ENCODE measurements at places on chromosomes 5 and 9.
A peak's percentile ranks its signal among the peaks of the same experiment; 100 is the strongest.

GRCh38 chr9:8860925-8861324 lies 1061.3 kb upstream of the DMAC1 start:
- H3K36me3 ChIP-seq = no peaks in the 10 kb centered on the region
- peak; percentile 43 for DNase-seq
- no peaks in the 10 kb centered on the region for H3K4me1 ChIP-seq
- no peaks in the 10 kb centered on the region for H3K27me3 ChIP-seq
- H3K4me3 ChIP-seq = no peak overlapping the region

GRCh38 chr5:114612406-114612805 lies 250.5 kb downstream of the KCNN2 start:
- no peaks in the 10 kb centered on the region for H3K4me1 ChIP-seq
- no peaks in the 10 kb centered on the region for H3K36me3 ChIP-seq

DNA sequence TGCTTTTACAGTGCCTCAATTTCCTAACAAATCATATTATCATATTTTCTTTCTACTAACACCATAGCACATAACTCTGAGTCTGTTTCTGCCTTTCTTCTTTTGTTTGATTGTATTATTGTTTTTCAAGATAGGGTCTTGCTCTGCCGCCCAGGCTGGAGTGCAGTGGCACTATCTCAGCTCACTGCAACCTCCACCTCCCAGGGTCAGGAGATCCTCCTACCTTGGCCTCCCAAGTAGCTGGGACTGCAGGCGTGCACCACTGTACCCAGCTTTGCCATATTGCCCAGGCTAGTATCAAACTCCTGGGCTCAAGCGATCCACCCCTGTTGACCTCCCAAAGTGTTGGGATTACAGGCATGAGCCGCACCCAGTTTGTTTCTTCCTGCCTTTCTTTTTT lies 18.7 kb downstream of the PAIP2 start:
- H3K27me3 ChIP-seq = no peaks in the 10 kb centered on the region
- DNase-seq = no peak
- peaks cover 76% of the 10 kb centered on the region for H3K36me3 ChIP-seq
- no peak overlapping the region for H3K4me3 ChIP-seq

DNA sequence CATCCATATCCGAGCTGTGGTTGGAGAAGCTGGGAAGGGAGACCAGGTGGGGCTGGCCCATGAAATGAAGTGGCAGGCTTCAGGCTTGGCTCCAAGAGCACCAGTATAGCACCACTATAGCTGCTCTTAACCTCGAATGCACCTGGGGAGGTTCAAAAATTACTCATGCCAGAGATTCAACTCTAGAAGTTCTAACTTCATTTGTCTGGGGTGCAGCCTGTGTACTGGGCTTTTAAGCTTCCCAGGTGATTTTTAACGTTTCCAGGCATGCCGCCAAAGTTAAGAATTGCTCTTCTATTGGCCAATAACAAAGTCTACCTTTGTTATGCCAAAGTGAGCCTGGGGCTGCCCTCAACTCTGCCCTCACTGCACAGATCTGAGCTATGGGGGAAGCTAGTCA lies 458 bp downstream of the PRSS3 start:
- peak overlapping the region; percentile 37 for H3K27ac ChIP-seq
- H3K4me1 ChIP-seq = peaks cover 13% of the 10 kb centered on the region
- peaks cover 11% of the 10 kb centered on the region for H3K27me3 ChIP-seq
- no peak overlapping the region for H3K4me3 ChIP-seq
- no peaks in the 10 kb centered on the region for H3K36me3 ChIP-seq
- DNase-seq = peak; percentile 53

DNA sequence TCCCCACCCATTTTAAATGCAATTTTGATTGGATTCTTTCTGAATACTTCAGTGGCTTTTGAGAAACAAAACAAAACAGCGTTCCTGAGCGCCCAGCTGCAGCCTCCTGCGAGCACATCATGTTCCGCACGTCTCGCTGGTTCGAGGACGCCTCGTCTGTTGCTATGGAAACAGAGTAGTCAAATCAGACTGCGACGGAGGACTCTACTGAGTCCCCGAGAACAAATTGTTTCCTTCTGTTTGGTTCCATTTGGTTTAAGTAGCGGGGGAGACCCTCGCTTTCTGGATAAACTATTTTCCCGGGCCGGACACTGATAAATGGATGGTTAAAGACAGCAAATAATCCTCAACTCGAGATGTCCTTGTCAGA lies 69.0 kb downstream of the SLC28A3 start:
- DNase-seq = no peak
- no peak overlapping the region for H3K27ac ChIP-seq
- no peaks in the 10 kb centered on the region for H3K27me3 ChIP-seq
- no peaks in the 10 kb centered on the region for H3K4me1 ChIP-seq
- H3K36me3 ChIP-seq = no peaks in the 10 kb centered on the region

- no peak overlapping the region for H3K27ac ChIP-seq
- H3K4me1 ChIP-seq = peaks cover 6% of the 10 kb centered on the region
- no peak for DNase-seq
- H3K4me3 ChIP-seq = no peak overlapping the region
These were observed 514.1 kb upstream of the MEF2C start for GRCh38 chr5:89397096-89397495.

DNA sequence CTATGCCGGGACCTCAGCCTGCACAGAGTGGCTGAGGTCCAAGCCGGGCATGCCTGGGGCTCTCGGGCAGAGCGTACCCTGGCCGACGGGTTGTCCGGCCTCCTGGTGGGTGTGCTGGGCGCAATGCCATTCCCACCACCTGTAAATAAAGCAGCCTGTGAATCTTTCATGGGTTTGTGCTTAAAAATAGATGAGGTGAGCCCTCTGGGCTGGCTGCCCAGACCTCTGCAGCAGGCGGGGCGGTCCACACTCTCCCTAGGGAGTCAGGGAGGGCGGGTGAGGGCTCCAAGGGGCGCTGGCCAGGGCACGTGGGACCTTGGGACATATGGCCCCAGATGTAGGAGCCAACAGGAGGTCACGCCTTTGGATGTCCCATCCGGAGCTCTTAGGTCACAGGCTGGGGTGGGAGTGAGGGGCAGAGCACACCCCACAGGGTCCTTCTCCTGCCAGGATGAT lies 3.6 kb upstream of the AGPAT2 start:
- H3K36me3 ChIP-seq = no peaks in the 10 kb centered on the region
- DNase-seq = peak; percentile 58
- H3K27ac ChIP-seq = no peak overlapping the region
- peaks cover 18% of the 10 kb centered on the region for H3K4me1 ChIP-seq

DNA sequence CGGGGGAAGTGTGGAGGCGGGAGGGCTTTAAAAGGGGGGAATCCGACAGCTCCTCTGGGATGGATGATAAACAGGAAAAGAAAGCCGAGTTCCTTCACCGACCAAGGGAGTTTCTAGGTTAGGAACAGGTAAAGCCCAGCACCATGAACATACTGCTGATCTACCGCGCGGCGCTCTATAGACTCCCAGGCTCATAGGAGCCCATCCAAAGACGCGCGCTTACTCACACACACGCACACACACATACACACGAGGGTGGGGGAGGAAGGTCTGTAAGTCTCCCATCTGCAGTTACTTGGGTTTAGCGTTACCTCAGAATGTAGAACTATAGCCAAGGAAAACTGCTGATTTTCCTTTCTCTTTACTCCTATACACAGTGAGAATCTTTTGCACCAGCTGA lies 2.6 kb upstream of the GABRB2 start:
- H3K27me3 ChIP-seq = peaks cover 60% of the 10 kb centered on the region
- DNase-seq = no peak
- H3K4me3 ChIP-seq = no peak overlapping the region
- H3K36me3 ChIP-seq = no peaks in the 10 kb centered on the region

GRCh38 chr5:9209846-9210492 lies 335.9 kb downstream of the SEMA5A start:
- H3K36me3 ChIP-seq = no peaks in the 10 kb centered on the region
- peaks cover 15% of the 10 kb centered on the region for H3K4me1 ChIP-seq

DNA sequence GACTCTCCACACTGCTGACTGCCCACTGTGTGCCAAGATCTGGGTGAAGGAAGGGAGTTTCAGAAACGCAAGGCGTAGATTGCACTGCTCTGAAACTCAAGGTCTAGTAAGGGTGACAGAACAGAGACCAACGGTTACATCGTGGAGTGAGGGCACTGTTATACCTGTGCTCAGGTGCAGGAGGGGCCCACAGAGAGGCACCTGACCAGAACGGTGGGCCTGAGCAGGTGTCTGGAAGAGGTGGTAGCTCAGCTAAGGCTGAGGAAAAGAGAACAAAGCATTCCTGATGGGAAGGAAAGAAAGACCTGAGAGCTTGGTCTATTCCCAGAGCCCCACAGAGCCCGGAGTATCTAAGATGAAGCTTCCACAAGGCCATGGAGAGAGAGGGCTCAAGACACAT lies 267.2 kb downstream of the MED10 start:
- DNase-seq = no peak
- H3K27me3 ChIP-seq = no peaks in the 10 kb centered on the region
- no peak overlapping the region for H3K4me3 ChIP-seq
- H3K27ac ChIP-seq = no peak overlapping the region
- no peaks in the 10 kb centered on the region for H3K36me3 ChIP-seq

GRCh38 chr5:53233645-53234405 lies 124.3 kb upstream of the MOCS2 start:
- no peak for DNase-seq
- no peaks in the 10 kb centered on the region for H3K27me3 ChIP-seq
- no peak overlapping the region for H3K4me3 ChIP-seq
- H3K4me1 ChIP-seq = no peaks in the 10 kb centered on the region
- H3K27ac ChIP-seq = no peak overlapping the region

DNA sequence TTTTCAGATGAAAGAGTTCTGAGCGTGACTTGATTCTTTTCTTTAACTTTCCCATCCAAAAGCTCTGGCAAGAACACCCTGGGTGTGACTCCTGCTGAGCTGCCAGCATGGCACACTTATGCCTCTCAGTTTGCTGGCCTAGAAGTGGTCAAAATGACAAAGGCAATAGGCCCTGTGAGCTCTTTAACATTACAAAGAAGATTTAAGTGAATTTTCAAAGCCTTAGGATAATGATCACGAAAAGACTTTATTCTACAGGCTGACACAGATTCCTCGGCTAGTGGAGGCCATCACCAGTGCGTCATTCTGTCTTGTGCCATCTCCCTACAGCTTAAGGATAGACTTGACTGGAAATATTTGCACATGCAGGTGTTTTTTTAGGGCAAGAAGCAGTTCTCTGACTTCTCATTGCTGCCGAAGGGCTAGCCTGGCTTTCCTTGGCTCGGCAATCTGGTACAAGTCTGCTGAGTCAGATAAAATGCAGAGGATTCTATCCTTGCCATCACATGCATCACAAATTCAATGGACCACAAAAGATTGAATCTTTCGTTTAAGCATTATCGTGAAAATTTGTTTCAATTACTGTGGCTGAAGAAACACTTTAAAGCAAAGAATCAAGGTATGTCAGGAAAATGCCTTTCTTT lies 311.5 kb downstream of the COX7C start:
- H3K4me3 ChIP-seq = no peak overlapping the region
- H3K36me3 ChIP-seq = no peaks in the 10 kb centered on the region
- H3K27me3 ChIP-seq = peaks cover 83% of the 10 kb centered on the region
- no peak overlapping the region for H3K27ac ChIP-seq

- H3K27me3 ChIP-seq = no peaks in the 10 kb centered on the region
- peaks cover 6% of the 10 kb centered on the region for H3K4me1 ChIP-seq
- H3K4me3 ChIP-seq = no peak overlapping the region
- peak; percentile 17 for DNase-seq
- no peaks in the 10 kb centered on the region for H3K36me3 ChIP-seq
These were observed 211.3 kb downstream of the FAM114A2 start for GRCh38 chr5:153827397-153827796.

GRCh38 chr5:24208686-24209106 lies 436.1 kb downstream of the CDH10 start:
- no peak overlapping the region for H3K4me3 ChIP-seq
- H3K27ac ChIP-seq = no peak overlapping the region
- DNase-seq = no peak
- H3K4me1 ChIP-seq = no peaks in the 10 kb centered on the region
- no peaks in the 10 kb centered on the region for H3K27me3 ChIP-seq
- H3K36me3 ChIP-seq = peaks cover 5% of the 10 kb centered on the region

DNA sequence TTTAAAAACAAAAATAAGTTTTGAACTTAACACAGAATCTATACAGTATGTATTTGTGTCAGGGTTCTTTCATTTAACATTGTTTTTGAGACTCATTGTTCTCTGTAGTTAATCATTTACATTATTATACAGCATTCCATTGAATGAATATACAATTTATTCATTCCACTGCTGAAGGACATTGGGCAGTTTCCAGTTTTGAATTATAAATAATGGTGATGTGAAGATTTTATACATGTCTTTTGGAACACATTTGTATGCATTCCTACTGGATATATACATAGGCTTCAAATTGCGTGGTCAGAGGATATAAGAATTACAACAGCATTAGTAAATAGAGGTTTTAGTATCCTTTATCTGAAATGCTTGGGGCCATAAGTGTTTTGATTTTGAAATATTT lies 72.0 kb downstream of the CEP120 start:
- H3K27me3 ChIP-seq = no peaks in the 10 kb centered on the region
- H3K4me3 ChIP-seq = no peak overlapping the region

DNA sequence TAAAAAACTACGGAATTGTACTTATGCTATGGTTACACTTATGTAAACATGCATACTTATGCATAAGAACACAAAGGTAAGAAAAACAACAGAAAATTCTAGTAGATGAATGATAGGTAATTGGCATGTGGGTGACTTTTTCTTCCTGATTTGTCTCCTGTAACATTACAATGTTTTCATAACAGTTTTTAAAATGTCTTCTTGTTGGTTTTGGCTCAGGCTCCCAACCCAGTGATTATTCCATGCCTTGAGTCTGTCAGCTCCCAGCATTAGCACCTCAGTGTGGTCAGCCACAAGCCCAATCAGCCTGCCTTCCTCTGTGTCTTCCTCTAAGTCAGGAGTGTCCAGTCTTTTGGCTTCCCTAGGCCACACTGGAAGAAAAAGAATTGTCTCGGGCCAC lies 7.9 kb upstream of the FOXE1 start:
- DNase-seq = peak; percentile 37
- H3K27me3 ChIP-seq = peaks cover 41% of the 10 kb centered on the region
- no peaks in the 10 kb centered on the region for H3K36me3 ChIP-seq
- no peak overlapping the region for H3K27ac ChIP-seq
- H3K4me3 ChIP-seq = no peak overlapping the region
- H3K4me1 ChIP-seq = peaks cover 7% of the 10 kb centered on the region

DNA sequence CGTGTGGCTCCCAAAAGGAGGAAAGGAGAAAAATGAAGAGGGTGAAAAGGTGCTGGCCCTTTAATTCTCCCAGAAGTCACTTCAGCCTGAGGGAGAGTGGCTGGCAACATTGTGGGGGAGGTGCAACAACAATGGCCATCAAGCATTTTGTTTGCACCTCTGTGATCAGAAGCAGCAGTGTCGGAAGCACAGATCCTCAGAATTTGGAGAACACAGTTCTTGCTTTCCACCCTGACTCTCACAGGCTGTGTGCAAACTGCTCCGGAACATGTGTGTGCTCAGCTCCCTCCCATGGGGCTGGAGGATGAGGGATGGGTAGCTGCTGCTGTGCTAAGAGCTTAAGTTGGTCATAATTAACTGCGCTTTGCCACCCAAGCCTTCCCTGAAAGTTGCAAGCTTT lies 127.1 kb downstream of the DPYSL3 start:
- H3K27ac ChIP-seq = no peak overlapping the region
- no peak overlapping the region for H3K4me3 ChIP-seq
- DNase-seq = no peak
- no peaks in the 10 kb centered on the region for H3K4me1 ChIP-seq

- H3K4me3 ChIP-seq = no peak overlapping the region
- no peak for DNase-seq
- no peaks in the 10 kb centered on the region for H3K4me1 ChIP-seq
- no peaks in the 10 kb centered on the region for H3K27me3 ChIP-seq
These were observed 10.2 kb downstream of the ZNF169 start for GRCh38 chr9:94269264-94269663.

- no peak overlapping the region for H3K27ac ChIP-seq
- H3K4me1 ChIP-seq = peaks cover 23% of the 10 kb centered on the region
- H3K4me3 ChIP-seq = no peak overlapping the region
- H3K27me3 ChIP-seq = no peaks in the 10 kb centered on the region
- DNase-seq = no peak
These were observed 69.4 kb upstream of the TBC1D2 start for GRCh38 chr9:98324801-98325200.

Measured in MCF 10A (cell line).